ENCODE measurements at places on chromosomes 11 and 22. TPM values are rescaled to one million over a fixed set of nuclear protein-coding genes. Genes with fewer than 3 reads are reported as not detected.

DNA sequence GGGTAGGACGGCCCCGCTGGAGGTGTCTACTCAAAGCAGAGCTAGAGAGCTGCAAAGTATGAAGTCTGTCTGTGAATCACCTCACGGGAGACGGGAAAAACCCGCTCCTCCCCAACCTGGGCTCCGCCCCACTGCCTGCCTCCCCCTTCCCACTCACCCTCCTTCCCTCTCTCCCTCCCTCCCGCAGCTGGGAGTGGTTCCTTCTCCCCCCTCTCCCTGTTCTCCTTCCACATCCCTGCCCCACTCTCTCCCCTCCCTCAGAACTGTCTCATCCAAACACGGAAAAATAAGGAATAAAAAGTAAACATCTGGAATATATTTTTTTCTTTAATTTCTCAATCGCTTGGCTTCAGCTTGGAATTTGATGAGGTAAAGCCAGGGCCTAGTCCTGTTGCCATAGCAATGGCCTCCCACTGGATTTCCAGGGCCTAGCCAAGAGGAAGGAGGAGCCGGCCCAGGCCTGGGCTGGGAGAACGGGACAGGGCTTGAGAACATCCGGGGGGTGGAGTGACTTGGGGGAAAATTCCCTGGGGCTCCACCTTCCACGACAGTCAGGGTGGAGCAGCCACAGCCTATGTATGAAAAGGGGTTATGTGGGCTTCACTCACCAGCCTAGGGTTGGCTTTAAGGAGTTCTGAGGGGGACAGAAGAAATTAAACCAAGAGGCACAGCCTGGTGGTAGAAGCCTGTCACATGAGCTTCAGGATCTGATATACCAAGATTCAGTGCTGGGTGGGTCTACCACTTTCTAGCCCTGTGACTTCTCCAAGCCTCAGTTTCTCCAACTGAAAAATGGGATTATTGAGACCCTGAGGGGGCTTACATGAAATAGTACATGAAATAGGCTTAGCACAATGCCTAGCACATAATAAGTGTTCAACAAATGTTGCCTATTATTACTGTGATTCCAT lies 2.2 kb downstream of the TNKS1BP1 start:
- peak; percentile 93 for DNase-seq

- no peak for DNase-seq
These were observed 63.4 kb downstream of the AAMDC start for GRCh38 chr11:77884186-77884828.

DNA sequence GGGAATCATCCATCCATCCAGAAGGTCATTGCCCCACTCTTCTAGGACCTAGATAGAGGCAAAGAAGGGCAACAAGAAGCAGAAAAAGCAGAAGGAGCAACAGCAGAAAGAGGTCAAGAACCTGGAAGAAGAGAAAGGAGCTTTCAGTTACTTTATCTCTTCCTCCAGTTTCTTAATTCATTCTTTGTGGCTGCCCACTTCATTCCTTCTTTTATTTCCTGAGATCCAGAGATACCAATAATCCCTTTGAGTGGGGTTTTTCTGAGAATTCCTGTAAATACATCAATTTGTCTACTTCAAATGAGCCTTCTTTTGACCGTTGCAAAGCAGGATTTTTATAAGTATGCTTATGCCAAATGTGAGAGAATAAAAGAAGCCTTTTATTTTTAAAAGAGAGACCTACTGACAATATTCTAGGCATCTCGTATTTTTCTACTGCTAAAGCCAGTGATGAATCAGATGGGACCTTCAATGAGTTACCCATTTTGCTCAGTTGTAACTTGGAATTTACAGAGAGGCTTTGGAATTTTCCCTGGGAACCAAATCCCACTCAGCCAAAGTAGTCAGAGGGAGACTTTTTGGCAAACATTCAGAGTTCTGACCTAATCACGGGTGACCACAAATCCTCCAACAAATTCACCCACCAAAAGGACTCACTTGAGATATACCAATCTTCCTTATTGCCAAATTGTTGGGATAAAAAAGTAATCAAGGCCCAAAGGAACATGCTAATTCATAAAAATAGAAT lies 54.9 kb downstream of the ZC3H12C start:
- DNase-seq: no peak

DNA sequence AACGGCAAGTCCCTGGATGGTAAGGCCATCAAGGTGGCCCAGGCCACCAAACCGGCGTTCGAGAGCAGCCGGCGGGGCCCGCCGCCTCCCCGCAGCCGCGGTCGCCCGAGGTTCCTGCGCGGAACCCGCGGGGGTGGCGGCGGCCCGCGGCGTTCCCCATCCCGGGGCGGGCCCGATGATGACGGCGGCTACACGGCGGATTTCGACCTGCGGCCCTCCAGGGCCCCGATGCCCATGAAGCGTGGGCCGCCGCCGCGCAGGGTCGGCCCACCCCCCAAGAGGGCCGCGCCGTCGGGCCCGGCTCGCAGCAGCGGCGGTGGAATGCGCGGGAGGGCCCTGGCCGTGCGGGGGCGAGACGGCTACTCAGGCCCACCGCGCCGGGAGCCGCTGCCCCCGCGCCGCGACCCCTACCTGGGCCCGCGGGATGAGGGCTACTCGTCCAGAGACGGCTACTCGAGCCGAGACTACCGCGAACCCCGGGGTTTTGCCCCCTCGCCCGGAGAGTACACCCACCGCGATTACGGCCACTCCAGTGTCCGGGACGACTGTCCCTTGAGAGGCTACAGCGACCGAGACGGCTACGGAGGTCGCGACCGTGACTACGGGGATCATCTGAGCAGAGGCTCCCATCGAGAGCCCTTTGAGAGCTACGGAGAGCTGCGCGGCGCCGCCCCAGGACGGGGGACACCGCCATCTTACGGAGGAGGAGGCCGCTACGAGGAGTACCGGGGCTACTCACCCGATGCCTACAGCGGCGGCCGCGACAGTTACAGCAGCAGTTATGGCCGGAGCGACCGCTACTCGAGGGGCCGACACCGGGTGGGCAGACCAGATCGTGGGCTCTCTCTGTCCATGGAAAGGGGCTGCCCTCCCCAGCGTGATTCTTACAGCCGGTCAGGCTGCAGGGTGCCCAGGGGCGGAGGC lies 792 bp downstream of the RBMXL2 start:
- DNase-seq: no peak

DNA sequence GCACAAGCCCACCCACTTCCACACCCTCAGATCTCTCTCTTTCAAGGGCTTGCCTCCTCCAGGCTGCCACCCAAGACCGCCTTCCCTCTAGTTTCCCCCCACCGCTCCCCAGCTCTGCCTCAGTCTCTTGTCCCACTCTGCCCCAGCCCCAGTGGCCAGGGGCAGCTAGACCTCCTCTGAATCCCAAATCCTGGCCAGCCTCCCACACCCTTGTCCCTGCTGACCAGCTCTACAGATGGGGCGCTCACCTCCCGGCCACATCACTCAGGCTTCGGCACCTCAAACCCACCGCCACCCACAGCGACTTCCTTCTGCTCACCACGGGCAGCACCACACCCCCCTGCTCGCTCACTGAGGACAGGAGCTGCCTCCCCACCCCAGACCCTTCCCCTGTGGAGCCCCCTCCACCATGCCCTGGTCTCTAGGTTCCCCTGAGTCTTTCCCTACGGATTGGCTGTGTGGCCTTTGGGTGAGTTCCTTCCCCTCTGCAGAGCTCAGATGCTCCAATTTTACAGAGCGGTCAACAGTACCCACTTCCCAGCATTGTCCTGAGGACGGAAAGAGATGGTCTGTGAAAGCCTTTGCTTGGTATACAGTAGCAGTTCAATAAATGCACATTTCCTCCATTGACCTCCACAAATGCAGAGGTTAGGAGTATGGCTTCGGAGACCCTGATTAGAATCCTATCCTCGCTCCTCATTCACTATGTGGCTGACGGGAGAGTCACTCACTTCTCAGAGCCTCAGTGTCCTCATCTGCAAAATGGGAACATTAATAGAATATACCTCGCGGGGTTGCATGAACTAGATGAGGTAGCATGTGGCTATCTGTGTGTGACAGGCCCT lies 11.5 kb upstream of the SPI1 start:
- no peak for DNase-seq

Gene GLB1L2
- 0.91 TPM for total RNA-seq

Gene HEPHL1
- not detected for total RNA-seq

Gene CHADL
- 14.4 TPM for total RNA-seq
